Stimulated activated memory B cell treated with anti-CD40 and anti-IgM and Interleukin-4, amounts not matched to agents 10 μg/mL and 1 μg/mL and 100 μg/mL, for 72 hours (primary cell): ENCODE measurements at places on chromosomes 6 and 20.

DNA sequence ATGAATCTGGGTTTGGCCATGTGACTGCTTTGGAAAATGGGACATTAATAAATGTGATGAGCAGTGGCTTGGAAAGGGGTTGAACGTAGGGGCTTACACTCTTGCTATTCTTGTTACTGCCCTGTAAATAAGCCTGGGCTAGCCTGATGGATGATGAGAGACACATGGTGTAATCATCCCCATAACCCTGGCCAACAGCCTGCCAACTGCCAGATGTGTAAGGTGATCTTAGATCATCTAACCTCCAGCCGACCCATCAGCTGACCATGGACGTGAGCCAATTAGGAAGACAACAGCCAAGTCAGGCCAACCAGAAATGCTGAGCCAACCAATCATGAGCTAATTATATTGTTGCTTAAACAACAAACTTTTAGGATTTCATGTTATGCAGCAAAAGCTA is 25.2 kb downstream of the FBXO30 start:
- ATAC-seq = no peak

DNA sequence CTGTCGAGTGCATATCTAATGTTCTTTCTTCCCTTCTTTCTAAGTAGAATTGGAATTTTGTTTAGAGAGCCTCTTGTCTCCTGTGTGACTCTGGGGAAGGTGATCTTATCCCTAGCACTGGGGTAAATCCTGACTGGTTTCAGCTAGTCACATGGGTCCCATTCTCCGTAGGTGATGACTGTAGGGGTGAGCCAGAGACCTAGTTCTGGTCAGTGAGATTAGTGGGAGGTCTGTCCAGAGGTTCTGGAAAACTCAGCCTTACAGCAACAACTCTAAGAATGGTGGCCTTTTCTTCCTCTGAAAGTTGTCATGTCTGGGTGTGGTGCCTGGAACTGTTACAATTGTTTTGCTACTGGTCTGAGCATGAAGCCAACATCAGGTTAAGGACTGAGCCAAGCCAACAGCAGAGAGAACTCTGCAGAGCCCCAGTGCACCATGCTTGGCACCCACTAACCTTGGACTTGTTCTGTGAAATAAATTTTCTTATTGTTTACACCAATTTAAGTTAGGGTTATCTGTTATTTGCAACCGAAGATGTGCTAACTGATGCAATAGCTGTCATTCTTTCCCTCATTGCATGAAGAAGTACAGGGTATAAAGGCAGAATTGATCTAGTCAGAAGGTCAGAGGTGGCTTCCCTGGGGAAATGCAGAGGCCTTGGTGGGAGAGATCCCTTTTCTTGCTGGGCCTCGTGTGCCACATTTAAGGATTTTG is 56.8 kb upstream of the TULP4 start:
- ATAC-seq = no peak

GRCh38 chr6:144690666-144691065 is 405.5 kb downstream of the UTRN start:
- no peak for ATAC-seq

GRCh38 chr20:38199501-38200390 is 34.7 kb upstream of the TGM2 start:
- ATAC-seq = no peak

- ATAC-seq = peak; percentile 22
These were observed 52.2 kb upstream of the APCDD1L start for GRCh38 chr20:58567437-58567836.

GRCh38 chr6:17494919-17495318 is 101.5 kb downstream of the CAP2 start:
- no peak for ATAC-seq

GRCh38 chr6:90411292-90411781 is 114.7 kb upstream of the BACH2 start:
- peak; percentile 94 for ATAC-seq
